ENCODE measurements at places on chromosomes 13 and 19. TPM values are rescaled to one million over a fixed set of nuclear protein-coding genes. Genes with fewer than 3 reads are reported as not detected.

GRCh38 chr13:90270226-90270625 lies 1077.3 kb upstream of the MIR17HG start:
- DNase-seq: no peak

GRCh38 chr19:47247308-47247990 lies 8.9 kb upstream of the CCDC9 start:
- DNase-seq: peak; percentile 69

GRCh38 chr13:89688918-89689317 lies 1658.6 kb upstream of the MIR17HG start:
- DNase-seq: no peak

GRCh38 chr19:17725422-17726078 lies 6.3 kb downstream of the MAP1S start:
- DNase-seq: no peak

- no peak for DNase-seq
Observed at GRCh38 chr13:36536546-36536945, 104.3 kb downstream of the CCNA1 start.

DNA sequence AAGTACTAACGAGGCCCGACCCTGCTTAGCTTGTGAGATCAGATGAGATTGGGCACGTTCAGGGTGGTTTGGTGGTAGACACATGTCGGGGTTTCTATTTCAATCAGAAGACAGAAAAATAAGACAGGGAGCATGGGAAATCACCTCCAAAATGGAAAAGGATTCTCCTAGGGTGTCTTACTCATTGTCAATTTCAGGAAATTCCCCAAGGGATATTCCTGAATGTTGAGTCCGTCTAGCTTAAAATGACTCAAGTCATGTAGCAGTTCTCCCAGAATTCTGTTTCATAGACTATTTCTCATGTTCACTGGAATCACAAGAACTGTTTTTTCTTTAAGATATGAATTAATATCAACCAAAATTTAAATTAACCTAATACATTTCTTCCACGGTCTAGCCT lies 380.1 kb downstream of the EFNB2 start:
- DNase-seq: no peak

DNA sequence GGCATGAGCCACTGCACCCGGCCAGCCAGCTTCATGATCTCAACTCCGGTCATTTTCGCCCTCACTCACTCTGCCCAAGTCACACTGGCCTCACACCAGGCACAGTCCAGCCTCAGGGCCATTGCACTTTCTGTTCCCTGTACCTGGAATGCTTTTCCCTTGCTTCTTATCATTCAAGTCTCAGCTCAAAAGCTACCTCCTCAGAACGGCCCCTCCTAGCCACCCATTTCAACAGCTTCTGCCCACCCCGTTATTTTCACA lies 2.5 kb upstream of the TLE2 start:
- no peak for DNase-seq

GRCh38 chr19:18436671-18437490 lies 1.1 kb downstream of the ISYNA1 start:
- DNase-seq: peak; percentile 53

- DNase-seq: no peak
Observed at GRCh38 chr13:19606152-19606551, 27.3 kb upstream of the MPHOSPH8 start.

DNA sequence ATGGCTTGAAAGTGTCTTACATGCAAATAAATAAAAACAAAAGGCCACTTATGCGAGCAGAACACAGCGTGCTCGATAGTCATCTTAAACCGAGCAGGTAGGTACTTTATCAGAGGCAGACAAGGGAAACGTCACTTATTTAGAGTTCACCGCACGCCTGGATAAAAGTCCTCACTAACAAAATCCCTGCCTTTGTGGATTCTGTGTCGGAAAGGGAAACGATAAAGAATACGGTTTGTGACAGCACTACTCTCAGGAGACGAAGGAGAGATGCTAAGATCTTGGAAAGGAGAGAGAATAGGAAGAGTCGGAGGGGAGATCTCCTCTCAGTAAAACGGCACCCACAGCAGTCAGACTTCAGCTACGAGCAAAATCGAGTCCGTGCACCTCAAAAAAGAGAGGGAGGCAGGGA lies 581 bp downstream of the RCBTB1 start:
- no peak for DNase-seq

- DNase-seq: no peak
Observed at GRCh38 chr19:30547246-30547645, 175.1 kb downstream of the ZNF536 start.

- no peak for DNase-seq
Observed at GRCh38 chr13:29737061-29737460, 113.4 kb downstream of the UBL3 start.

DNA sequence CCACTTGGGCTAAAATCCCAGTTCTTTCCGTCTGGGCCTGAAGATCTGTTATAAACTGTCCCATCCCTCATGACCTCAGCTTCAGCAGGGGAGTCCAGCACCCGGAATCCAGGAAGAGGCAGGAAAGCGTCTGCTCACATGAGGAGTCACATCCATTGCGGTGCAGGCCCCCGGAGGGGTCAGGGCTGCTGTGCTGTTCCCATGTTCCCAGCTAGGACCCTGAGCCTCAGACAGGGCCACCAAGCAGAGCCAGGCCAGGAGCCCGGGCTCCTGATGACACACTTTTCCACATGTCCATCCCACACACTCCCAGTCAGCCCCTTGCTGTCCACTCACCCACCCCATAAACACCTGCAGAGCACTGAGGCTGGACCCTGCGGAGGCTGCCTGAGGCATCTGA lies 45.3 kb upstream of the VSTM2B start:
- no peak for DNase-seq

- DNase-seq: peak; percentile 26
Observed at GRCh38 chr19:50607874-50608785, 31.6 kb downstream of the SYT3 start.

GRCh38 chr13:26698392-26699196 lies 62.0 kb downstream of the GPR12 start:
- DNase-seq: peak; percentile 73

- DNase-seq: no peak
Observed at GRCh38 chr19:6358003-6358402, 3.3 kb upstream of the CLPP start.

The LAIR1 gene
- total RNA-seq: 11.5 TPM

The TYROBP gene
- 14.1 TPM for total RNA-seq

The LSM14A gene
- 111 TPM for total RNA-seq

The CYP2A7 gene
- not detected for total RNA-seq

The CGB3 gene
- total RNA-seq: not detected
